ENCODE measurements at places on chromosomes 4 and X. TPM values are rescaled to one million over a fixed set of nuclear protein-coding genes. Genes with fewer than 3 reads are reported as not detected.

DNA sequence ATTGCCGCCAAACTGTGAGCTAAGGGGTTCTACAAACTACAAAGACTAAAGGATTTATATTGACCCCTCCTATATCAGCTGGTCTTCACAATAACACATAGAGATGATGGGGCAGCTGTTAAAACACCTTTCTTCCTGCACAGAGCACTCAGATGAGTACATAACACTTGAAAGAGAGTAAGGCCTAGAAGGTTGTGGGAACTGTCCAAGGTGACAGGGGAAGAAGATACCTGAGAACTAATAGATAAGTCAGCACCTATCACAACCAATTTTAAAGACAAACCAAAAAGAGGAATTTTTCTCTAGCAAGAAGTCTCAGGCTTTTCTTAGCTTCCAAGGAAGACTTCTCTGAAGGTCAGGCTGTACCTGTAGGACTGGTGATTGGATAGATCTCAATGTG lies 19.1 kb upstream of the CXCL6 start:
- DNase-seq = no peak

DNA sequence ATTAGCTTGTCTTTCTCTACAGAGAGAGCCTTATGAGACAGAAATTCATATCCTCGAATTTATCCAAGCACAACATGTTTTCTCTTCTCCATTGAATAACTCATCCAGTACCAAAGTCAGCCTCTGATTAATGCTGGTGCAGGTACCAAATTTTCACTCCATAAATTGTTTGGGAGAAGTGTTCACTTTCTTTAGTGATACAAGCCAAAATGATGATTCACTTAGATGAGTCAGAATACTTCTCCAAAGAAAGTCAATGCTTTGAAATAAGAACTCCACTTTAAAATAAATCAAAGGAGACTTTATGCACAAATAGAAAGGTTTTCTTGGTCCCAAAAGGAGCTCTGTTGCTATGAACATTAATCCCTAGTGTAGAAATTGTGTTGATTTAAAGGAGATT lies 60.2 kb downstream of the MAOB start:
- DNase-seq = no peak

DNA sequence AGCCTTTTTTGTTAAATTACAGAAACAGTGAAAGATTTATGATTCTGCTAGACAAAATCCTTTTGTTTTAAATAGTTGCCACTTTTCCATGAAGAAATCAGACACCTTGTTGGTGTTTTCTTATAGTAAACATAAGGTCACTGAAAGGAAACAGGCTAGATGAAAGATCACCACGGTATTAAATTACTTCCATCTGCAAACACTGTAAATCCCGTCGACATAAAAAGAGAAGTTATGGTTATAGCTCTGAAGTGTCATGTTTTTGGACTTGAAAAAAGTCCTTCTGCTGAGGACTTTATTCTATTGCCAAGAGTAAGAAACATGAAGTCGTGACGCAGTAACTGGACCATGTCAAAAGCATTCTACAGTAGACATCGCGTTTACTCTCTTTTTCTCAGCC lies 567.6 kb upstream of the SLIT2 start:
- DNase-seq = no peak

GRCh38 chr4:119942806-119943205 lies 123.8 kb downstream of the MAD2L1 start:
- DNase-seq = no peak

DNA sequence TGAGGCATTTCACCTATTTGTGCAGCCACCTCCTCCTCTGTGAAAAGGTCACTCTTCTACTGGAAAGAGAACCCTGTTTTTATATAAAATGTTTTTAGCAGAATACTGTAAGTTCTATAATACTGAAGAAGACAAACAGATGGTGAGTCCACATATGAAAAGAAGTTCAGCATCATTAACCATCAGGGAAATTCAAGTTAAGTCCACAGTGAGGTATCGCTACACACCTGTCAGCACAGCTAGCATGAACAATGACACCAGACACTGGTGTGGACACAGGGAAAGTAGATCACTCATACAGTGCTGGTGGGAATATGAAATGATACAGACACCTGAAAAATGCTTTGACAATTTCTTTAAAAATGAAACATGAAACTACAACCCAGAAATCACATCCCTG lies 133.0 kb downstream of the MAD2L1 start:
- no peak for DNase-seq

DNA sequence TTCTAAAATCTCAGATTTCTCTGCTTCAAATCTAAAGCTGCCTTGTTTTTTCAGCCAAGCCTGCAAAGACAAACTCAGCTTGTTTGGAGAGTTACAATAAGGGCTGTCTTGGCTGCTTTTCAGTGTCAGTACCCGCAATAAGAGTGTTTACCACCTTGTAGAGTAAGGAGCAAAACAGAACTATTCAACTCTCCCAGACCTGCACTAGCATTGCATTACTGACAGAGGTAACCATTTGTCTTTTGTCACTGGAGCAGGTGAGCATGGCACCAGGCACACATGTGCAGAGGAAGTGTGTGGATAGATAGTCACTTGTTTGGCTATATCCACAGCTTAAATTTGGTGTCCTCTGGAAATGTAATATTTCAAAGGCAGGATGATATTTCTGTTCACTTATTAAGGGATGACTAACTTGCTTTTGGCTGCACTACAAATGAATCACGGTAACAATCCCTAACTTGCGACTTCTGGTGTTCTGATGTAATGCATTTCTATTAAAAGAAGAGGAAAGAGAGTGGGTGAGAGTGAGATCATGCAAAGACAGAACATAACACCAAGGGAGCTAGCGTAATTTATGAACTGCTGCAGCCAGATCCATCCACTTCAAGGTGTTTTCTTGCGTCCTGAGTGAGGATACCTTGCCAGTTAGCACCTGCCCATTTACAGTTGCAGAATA lies 38.6 kb downstream of the PTCHD1 start:
- DNase-seq = peak; percentile 3

GRCh38 chrX:71941776-71942175 lies 31.1 kb downstream of the NHSL2 start:
- no peak for DNase-seq

DNA sequence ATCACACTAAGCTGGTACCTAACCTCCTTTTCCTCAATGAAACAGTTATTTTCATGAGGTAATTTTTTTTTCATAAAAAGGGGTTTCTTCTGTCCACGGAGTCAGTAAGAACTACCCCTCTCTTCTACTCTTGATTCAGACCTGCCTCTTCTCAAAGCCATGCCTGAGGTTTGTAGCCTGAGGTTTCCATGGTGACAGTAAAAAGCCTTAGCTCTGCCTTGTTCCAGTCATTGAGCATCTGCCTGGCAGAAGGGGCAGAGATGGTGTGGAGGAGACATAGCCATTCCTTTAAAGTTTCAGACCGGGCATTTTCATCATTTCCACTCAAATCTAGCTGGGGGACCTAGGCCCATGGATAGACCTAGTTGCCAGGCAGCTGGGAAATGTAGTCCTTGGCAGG lies 135.5 kb downstream of the REPS2 start:
- no peak for DNase-seq

GRCh38 chr4:53575552-53575951 lies 15.7 kb downstream of the LNX1 start:
- no peak for DNase-seq

- DNase-seq = no peak
Observed at GRCh38 chr4:26302031-26302899, 18.5 kb upstream of the RBPJ start.

The PHOX2B gene
- not detected for polyA plus RNA-seq

The ATP10D gene
- 3.0 TPM for polyA plus RNA-seq

The NR3C2 gene
- not detected for polyA plus RNA-seq
